ENCODE measurements at places on chromosomes 5 and 9.

DNA sequence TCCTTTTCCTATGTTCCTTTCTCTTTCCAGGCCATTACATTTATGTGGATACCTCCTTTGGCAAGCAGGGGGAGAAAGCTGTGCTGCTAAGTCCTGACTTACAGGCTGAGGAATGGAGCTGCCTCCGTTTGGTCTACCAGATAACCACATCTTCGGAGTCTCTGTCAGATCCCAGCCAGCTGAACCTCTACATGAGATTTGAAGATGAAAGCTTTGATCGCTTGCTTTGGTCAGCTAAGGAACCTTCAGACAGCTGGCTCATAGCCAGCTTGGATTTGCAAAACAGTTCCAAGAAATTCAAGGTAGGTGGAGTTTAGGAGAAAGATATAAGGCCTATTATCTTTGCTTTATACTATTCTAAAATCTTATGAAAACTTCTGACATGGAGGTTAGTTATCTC, 64.5 kb downstream of the MAMDC2 start:
- no peak for DNase-seq

- no peak for DNase-seq
Measured at GRCh38 chr5:91007780-91008402, 375.2 kb downstream of the ARRDC3 start.

DNA sequence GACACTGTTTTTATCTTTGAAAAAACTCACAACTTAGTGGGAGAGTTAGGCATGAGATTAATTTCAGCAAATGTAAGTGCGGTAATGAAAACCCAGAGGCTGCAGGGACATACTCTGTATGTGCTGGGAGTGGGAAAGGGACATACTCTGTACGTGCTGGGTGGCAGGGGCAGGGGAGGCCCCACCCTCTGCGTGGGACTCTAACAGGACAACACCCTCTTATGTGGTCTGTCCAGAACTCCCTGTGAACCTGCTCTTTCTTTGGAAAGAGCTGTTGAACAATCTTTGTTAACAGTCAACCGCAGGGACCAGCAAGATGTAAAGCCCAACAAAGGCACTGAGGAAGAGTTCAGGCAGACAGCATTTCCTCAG, 2.4 kb downstream of the MLANA start:
- no peak for DNase-seq

DNA sequence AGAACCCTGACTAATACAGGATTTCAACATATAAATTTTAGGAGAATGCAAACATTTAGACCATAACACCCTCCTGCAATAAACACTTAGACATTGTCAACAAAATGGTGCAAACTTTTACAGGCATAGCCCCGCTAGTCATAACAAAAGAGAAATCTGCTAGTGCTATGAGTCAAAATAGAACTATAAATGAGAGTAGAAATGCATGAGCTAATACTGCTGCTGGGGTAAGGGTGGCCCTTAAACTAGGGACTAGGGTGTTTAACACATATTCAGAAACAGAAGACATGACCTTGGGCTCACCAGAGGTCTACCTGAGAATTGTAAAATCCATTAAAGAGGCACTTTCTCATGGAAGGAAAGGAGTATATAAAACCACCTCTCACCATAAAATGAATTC, 131.6 kb downstream of the TLR4 start:
- no peak for DNase-seq

- peak; percentile 31 for DNase-seq
Measured at GRCh38 chr9:114382699-114383520, 4.9 kb downstream of the AKNA start.

- DNase-seq, result no peak
Measured at GRCh38 chr5:131966551-131966950, 21.1 kb upstream of the MEIKIN start.

GRCh38 chr5:116646611-116647289, 72.1 kb upstream of the SEMA6A start:
- no peak for DNase-seq

DNA sequence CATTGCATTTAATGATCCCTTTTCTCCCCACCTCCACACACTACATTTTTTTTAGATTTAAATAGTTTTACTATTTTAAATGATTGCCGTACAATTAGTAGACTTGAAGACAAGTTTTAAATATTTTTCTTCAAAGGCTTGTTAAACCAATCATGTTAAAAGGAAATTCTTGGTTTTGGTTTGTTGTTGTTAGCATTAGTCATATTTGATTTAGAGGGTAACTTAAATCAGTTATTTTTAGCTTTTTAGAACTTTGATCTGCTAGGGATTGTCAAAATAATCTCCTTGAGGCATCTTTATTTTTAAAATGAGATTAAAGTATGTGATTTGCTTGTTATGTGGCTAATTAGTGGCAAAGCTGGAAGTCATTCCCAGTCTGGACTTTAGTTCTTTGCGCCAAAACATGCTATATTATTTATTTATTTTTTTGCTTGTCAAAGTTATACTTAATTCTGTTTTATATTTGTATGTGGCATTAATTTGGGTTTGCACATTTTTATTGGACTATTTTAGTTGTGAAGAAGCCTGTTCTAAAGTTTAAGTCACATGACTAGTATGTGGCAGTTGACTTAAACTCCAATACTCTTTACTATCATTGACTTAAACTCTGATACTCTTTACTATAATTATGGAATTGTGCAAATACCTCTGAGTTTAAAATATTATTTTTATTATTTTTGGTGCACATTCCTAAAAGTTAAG, 14.7 kb downstream of the ITGA1 start:
- DNase-seq, result no peak

GRCh38 chr5:80282054-80282453, 26.2 kb upstream of the SERINC5 start:
- no peak for DNase-seq
